Hippocampal formation (tissue), 2 donors: ENCODE measurements at places on chromosomes 3 and 15.
A peak's percentile ranks its signal among the peaks of the same experiment; 100 is the strongest.

DNA sequence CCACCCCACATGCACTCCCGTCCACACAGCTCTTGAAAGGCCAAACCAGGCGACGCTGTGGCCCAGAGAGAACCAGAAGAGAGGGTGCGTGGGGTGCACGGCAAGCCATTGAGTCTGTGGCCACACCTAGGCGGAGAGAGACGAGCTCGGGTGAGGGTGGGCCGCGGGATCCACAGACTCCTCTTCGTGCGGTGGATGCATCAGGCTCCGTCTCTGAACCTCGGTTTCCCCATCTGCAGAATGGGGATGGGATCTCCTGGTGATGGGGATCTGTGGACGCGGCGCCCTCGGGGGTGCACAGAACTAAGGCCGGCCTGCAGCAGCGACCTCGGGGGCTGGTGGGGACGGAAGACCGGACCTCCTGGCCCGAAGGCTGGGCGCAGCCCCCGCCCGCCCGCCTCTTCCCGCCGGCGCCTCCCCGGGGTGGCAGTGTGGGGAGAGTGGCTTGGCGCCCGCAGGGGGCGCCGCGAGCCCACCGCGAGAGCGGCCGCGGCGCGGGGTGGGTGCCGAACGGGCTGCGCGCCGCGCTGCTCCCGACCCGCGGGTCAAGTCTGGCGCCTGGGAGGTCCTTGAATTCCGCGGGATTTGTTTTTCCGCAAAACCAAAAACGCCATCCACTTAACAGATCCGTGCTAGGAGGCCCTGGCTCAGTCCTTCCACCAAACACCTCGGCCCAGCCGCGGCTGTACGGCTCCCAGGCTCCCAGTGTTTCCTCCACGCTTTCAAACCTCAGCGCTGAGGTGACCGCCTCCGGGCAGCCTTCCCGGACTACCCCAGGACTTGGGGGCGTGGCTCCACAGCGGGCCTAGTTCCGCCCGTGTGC, 13.2 kb upstream of the ADPGK start:
- DNase-seq, result peak; percentile 12

- DNase-seq, result no peak
These were observed 705.3 kb upstream of the NAALADL2 start for GRCh38 chr3:174153871-174154270.

DNA sequence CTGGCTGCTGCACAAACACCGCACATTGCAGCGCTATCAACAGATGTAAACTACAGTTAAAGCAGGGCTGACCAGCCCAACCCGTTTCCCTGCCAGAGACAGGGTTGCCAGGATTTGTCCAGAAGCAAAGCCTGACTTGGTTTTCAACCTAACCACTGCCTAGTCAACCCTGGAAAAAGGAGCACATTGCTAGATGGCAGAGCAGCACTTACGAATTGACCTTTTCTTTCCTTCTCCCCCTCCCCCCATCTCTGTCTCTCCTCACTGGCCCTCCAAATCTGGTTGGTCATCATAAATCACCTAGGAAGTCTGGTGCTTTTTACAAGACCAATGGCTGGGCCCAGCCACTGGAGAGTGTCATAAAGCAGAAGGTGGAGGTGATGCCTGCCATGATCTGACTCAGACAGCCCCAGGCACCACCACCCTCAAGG, 51.3 kb downstream of the ABCC5 start:
- no peak for DNase-seq

GRCh38 chr15:73940061-73940981, 14.1 kb downstream of the LOXL1 start:
- no peak for DNase-seq

GRCh38 chr15:37016231-37016630, 84.1 kb downstream of the MEIS2 start:
- peak; percentile 32 for DNase-seq

GRCh38 chr3:60056404-60056803, 1006.6 kb upstream of the CFAP20DC start:
- no peak for DNase-seq

GRCh38 chr3:134677196-134677986, 26.6 kb upstream of the KY start:
- no peak for DNase-seq

DNA sequence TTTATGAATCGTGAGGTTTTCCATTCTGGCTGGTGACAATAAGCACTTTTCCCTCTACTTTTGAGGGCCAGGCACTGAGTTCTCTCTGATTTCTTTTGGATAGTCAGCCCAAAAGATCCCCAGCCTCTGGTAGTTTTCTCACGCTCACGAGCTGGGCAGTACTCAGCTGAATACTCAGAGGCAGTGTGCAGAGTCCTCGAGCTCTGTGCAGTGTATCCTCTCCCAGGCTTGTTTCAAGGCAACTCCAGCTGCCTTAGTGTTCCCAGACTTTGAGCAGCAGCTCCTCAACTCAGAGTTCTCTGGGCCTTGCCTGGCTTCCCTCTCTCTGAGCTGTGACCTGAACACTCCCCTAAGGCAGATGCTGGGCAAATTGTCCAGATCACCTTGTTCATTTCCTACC, 59.1 kb upstream of the IQSEC1 start:
- DNase-seq, result no peak

DNA sequence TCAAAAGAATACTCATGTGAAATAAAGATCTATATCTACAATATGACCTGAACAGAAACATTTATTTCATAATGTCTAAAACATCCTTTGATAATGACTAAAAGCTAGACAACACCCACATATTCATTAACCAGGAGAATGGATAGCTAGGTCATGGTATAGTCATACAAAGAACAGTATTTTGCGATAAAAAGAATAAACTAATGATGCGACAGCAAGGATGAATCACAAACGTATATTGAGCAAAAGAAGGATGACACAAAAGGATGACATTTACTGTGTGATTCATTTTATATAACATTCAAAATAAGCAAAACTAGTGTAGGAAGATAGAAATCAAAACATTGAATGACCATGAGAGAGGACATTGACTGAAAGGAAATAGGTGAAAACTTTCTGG, 1233.1 kb downstream of the OTOL1 start:
- no peak for DNase-seq

DNA sequence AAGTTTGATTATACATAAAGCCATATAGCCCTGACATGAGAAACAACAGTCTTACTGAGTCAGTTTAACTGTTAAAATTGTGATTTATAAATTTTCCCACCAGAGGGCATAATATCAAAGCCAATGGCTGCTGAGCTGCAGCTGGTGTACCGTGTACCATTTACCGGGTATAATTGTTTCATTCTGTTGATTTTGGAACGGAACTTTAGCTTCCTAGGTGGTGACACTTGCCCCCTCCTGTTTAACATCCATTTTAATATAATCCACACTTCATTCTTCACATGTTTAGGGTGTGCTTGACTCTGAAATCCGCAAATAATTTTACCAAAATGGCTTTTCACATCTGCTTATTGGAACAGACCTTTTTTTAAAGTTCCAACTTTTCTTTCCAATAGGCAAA, 72.8 kb downstream of the SLC9A9 start:
- no peak for DNase-seq

DNA sequence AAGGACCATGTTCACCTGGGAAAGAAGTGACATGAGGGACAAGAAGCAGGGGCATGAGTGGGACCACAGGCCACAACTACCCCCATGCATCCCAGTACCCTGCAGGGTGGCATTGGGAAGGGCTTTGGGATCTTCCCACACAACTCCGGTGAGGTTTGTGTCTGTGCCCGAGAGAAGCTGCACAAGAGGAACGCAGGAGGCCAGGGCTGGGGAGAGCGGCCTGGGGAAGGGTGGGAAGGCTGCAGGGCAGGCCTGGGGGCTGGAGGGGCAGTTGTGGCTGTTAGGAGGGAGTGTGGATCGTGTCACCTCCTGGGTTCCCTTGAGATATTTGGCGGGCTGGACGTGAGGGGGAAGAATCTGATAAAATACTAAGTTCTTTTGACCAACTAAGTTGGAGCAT, 25.3 kb upstream of the MFSD1 start:
- no peak for DNase-seq

DNA sequence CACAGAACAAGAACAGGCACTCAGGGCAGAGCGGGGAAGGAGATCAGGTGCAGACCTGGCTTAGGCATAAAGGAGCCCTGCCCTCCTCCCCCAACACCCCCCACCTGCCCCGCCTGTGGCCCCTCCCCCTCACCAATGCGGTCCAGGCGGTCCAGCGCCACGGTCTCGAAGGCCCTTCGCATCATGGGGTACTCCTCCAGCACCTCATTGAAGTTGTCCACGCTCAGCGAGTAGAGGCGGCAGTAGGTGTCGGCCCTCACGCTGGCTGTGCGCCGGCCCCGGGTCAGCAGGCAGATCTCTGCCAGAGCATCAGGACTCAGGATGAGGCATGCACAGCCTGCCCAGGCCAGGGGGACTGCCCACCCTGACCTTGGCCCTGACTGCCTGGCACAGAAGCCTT, 44.8 kb downstream of the HCN4 start:
- DNase-seq, result no peak

- DNase-seq, result no peak
These were observed 91.0 kb downstream of the XXYLT1 start for GRCh38 chr3:195179776-195180489.

GRCh38 chr3:131353016-131353877, 28.3 kb upstream of the NUDT16 start:
- no peak for DNase-seq
